Kidney capillary endothelial cell (primary cell): ENCODE measurements at places on chromosomes 13 and 19.

- no peak for DNase-seq
Measured at GRCh38 chr13:22214184-22214583, 543.3 kb downstream of the FGF9 start.

DNA sequence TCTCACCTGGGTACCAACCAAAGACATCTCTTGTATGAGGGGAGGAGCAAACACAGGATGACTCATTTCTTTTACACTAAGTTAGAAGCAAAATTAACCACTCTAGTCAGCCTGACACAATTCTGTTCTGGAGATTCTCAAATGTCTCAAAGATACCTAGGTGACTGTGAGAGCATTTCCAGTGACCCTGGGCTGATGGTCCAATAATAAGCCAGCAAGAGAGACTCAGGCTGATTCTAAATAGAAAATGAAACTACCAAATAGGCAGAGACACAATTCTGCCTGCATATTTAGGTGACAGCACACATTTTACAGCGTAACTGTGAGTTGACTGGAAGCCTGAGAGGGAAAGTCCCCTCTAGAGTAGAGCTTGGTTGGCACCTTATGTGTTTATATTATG is 16.3 kb downstream of the ZNF91 start:
- DNase-seq = no peak

DNA sequence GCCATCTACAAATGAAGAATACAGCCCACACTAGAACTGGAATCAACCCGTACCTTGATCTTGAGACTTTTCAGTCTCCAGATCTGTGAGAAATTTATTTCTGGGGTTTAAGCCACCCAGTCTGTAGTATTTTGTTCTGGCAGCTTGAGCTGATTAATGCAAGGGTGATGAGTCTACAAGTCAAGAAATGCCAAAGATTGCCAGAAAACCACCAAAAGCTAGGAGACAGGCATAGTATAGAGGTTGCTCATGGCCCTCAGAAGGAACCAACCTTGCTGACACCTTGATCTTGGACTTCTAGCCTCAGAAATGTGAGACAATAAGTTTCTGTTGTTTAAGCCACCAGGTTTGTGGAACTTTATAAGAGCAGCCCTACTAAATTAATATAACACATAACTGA is 428.2 kb upstream of the KLF12 start:
- no peak for DNase-seq

DNA sequence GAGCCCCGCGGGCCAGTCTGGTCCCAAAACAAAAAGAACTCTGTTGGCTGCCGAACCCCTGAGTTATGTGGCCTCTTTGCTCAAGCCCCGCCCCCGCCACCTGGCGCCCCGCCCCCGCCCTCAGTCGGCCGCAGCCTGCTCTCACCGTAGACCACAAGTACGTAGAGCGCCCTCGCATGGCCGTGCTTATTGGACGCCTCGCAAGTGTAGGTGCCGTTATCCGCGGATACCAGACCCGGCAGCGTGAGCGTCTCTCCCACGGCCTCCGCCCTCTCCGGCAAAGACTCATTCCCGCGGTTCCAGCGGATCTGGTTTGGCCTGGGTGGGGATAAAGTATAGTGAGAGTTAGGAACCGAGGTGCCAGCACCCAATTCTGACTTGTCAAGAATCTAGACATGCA is 5.5 kb upstream of the ZNF428 start:
- DNase-seq = no peak

- DNase-seq = no peak
Measured at GRCh38 chr13:37090912-37091311, 14.6 kb downstream of the CSNK1A1L start.

DNA sequence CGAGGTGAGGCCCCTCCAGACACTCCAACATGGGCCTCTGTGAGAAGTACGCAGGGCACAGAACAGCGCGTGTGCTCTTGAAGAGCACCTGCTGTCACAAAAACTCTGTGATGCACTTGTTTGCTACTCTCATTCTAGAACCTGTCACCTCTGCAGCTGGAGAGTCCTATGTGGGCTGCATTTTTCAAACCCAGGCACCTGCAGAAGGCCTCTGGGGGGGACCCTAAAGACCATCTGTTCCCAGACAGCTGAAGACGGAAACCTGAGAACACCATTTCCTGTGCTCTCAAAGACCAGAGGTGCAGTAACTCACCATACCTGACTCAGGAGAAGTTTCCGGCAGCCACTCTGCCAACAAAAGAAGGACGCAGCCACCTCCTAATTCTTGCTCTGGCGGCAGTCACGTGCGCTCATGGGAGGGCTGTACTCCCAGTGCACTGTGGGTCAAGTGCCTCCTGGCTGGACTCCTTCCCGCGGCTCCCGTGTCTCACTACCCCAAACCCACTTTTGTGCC is 28.1 kb downstream of the RANBP3 start:
- no peak for DNase-seq

- DNase-seq = no peak
Measured at GRCh38 chr13:104694397-104694796, 1628.2 kb upstream of the SLC10A2 start.

- no peak for DNase-seq
Measured at GRCh38 chr13:72864142-72865011, 82.4 kb downstream of the PIBF1 start.

DNA sequence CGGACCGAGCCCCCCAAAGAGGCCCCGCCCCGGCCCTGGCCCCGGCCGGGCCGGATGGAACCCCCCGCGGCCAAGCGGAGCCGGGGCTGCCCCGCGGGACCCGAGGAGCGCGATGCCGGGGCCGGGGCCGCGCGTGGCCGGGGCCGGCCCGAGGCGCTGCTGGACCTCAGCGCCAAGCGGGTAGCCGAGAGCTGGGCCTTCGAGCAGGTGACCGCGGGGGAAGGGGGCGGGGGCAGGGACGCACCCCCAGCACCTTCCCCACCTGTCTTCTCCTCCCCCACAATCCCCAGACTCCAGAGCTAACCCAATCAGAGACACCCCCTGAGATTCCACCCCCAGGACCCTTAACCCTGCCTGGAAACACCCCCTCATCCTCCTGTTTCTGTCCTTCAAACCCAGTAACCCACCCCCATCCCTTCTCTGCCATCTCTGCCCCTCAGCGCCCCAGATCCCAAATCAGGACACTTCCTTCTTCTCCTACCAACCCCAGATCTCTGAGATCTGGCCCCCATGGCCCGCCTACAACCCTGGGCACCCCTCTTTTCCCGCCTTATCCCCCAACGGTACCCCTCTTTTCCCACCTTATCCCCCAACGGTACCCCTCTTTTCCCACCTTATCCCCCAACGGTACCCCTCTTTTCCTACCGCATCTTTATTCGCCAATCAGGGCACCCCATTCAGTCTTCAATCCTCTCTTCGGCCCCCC is 505 bp downstream of the ZSWIM4 start:
- no peak for DNase-seq

DNA sequence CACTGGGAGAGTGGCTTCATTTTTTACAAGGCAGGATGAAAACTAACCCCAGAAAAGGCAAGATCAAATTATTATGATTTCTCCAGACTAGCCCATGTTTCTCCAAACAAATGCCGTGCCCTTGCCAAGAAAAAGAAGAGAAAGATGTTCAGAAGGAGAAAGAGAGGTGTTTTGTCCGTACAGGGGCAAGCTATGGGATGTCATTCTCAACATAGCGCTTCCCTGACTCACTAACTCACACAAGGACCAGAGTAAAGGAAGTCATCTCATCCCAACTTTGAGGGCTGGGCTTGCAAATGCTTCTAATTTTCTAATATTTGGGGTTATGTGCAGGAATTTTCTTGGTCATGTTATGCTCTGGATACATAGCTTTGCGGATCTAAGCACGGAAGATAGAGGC is 224.2 kb upstream of the MAB21L1 start:
- no peak for DNase-seq

DNA sequence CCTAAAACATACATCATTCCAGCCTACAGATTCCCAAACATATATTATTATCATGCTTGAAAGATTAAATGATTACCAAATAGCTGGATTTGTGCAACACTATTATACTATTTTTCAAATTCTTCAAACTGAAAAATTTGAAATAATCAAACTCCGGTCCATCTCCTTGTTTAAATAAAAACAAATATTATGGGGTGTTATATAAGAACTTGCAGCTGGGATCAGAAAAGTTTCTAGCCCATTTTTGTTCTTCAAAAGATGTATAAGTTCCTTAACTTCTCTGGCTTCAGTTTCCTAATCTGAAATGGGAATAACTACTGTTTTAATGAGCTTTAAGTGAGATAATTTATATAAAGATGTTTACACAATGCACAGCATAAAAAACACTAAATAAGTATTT is 422.9 kb downstream of the PCDH9 start:
- no peak for DNase-seq

- DNase-seq = peak; percentile 90
Measured at GRCh38 chr19:39824143-39825092, 9.5 kb downstream of the DYRK1B start.

- no peak for DNase-seq
Measured at GRCh38 chr13:23605831-23606230, 35.6 kb downstream of the TNFRSF19 start.

DNA sequence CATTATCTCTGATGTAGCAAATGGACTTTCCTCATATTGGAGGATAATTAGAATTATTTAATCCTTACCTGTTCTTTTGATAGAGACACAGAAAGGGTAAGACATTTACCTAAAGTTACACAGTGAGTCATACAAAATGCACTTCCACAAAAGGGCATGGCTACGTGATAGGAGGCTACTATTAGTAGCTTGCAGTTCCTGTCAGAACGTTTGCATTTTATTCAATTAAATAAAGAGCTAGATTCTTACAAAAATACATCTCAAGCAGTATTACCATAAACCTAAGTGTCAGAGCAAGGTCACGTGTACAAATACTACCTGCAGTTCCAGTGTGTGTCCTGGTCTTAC is 120.6 kb downstream of the ESD start:
- DNase-seq = no peak

DNA sequence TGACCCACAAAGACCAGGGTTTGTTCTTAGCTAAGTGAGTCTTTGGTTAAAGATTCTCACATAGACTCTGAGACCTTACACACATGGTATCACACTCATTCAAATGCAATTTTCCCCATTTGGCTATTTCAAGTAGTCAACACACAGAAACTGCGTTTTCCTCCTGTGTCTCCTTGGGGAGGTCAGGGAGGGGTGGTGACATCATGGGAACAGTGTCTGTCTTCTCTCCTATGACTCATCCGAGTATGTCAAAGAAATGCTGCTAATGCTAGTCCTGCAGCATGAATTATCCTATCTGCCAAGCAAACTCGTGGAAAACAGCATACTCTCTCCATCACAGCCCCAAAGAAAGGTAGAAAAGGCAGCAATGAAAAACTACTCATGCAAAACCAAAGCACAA is 100.2 kb downstream of the ENOX1 start:
- DNase-seq = peak; percentile 4

- DNase-seq = no peak
Measured at GRCh38 chr13:34469196-34469986, 472.7 kb upstream of the NBEA start.

GRCh38 chr13:43157796-43158195 is 134.4 kb downstream of the DNAJC15 start:
- no peak for DNase-seq

GRCh38 chr13:34144142-34144541 is 326.2 kb downstream of the RFC3 start:
- DNase-seq = no peak

- no peak for DNase-seq
Measured at GRCh38 chr13:94534166-94534565, 54.7 kb upstream of the DCT start.
